Breast epithelium (tissue), 4 donors: ENCODE measurements at places on chromosomes 3 and 15.

- DNase-seq: no peak
These were observed 99.3 kb downstream of the LRRK1 start for GRCh38 chr15:101018450-101018849.

GRCh38 chr15:88266170-88266569 is 9.6 kb upstream of the NTRK3 start:
- no peak for DNase-seq

DNA sequence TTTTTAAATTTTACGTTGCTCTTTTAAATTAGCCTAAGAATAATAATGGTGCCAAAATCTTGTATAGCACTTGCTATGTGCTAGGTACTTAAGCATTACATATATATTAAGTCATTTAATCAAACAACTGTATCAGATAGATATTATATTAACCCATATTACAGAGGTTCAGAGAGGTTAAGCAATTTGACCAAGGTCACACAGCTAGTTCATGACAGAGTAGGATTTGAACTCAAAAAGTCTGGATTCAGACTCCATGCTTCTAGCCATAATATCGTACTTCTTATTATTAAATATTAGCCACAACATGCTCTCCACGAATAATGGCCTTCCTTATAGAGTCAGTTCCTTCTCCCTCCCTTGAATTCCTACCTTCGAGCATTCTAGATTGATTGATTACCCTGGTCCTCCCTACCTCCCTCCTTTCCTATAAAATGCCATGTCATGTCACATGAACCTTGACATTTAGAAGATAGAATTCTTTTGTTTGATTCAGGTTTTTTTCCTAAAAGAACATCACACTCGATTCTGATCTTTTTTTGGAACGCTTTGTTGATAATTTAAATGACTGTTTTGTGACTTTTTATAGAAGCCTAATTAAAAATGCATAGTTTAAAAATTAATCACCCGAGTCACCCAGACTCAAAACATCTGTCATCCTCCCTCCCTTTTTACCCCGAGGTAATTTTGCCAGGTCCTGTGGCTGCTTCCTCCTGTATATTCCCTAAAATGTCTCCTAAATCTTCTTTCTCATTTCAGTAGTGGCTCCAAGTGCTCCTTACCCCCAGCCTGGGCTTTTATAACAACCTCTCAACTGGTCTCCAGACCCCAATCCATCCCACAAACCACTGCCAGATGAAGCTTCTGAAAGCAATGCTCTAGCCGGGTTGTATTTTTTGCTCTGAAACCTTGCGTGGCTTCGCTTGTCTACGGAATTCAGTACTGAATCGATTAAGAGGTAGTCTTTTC is 8.5 kb upstream of the PSMD6 start:
- DNase-seq: no peak

DNA sequence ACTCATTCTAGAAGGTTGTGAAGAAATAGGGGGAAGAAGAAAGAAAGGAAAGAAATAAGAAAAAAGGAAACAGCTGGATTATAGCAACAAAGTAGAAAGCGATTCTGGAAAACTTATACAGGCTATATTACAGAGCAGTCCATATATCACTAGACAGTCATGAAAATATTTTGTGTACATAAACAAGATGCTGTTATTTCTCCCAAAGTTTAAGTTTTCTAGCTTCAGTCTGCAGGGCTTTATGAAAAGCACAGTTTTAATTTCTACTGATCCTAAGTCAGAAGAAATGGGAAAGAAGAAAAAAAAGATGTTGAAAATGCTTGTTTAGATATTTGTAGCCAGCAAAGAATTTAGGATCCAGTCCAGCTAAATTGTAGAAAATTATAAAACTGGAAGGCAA is 321.4 kb upstream of the NDN start:
- no peak for DNase-seq

- DNase-seq: no peak
These were observed 160.2 kb upstream of the TBL1XR1 start for GRCh38 chr3:177357352-177358090.

DNA sequence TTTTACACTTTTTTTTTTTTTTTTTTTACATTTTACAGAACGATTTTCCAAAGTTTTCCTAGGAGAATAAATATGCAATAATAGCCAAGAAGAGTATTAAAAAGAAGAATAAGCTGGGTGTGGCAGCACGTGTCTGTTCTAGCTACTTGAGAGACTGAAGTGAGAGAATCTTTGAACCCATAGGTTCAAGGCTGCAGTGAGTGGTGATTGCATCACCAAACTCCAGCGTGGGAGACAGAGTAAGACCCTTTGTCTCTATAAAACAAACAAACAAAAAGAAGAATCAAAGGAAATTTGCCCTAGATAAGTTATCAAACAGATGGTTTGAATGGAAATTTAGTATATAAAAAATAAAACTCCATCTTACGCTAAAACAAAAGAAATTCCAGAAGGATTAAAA is 13.3 kb downstream of the XRN1 start:
- no peak for DNase-seq

GRCh38 chr3:54188176-54188791 is 65.9 kb downstream of the CACNA2D3 start:
- no peak for DNase-seq

- no peak for DNase-seq
These were observed 1.6 kb downstream of the BOC start for GRCh38 chr3:113212844-113213375.

GRCh38 chr3:161291191-161291901 is 70.2 kb downstream of the NMD3 start:
- DNase-seq: peak; percentile 55

DNA sequence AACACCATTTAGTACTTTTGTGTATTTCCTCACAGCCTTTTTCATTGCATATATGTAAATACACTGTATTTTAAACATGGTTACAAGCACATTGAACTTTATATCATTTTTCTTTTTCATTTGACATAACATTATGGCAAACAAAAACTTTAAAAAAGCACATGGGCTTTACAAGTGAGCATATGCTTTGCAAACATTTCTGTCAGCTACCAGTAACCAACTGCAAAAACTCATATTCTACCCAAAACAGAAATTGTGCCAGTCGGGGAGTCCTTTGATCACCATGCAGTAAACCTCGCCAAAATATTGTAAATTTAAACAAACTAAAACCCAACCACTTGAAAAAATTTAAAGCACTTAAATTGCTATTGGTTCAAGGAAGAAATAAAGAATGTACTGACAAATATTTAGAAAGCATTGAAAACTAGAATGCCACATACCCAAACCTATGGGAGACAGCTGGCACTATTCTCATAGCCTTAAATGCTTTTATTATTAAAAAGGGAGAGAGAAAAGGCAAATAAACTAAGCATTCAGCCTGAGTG is 24.4 kb downstream of the ZNF710 start:
- DNase-seq: no peak
